ENCODE measurements at places on chromosomes 3 and 15. TPM values are rescaled to one million over a fixed set of nuclear protein-coding genes. Genes with fewer than 3 reads are reported as not detected.

- peak; percentile 39 for DNase-seq
Observed at GRCh38 chr3:171704002-171704401, 106.3 kb downstream of the PLD1 start.

DNA sequence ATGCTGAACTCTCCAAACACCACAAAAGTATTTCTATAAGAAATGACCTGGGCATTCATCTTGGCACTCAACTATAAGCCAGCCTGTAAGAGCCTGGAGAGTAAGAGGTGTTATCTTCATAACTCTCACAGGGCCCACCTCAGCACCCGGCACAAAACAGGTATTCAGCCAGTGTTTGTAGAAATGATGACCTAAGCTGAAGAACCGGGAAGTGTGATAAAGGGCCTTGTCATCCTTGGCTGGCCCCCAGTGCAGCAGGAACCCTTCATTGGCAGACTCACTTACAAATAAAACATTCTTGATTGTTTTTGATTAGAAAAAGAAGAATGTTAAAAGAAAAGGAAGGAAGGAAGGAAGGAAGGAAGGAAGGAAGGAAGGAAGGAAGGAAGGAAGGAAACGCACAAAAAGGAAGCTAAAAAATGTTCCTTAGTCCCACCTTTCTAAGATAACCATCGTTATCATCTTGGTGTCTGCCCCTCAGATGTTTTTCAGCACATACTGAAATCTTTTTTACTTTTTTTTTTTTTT lies 52.1 kb downstream of the DAPK2 start:
- no peak for DNase-seq

GRCh38 chr3:94862703-94863102 lies 799.8 kb downstream of the NSUN3 start:
- DNase-seq: no peak

Gene GABRA5
- total RNA-seq: not detected

DNA sequence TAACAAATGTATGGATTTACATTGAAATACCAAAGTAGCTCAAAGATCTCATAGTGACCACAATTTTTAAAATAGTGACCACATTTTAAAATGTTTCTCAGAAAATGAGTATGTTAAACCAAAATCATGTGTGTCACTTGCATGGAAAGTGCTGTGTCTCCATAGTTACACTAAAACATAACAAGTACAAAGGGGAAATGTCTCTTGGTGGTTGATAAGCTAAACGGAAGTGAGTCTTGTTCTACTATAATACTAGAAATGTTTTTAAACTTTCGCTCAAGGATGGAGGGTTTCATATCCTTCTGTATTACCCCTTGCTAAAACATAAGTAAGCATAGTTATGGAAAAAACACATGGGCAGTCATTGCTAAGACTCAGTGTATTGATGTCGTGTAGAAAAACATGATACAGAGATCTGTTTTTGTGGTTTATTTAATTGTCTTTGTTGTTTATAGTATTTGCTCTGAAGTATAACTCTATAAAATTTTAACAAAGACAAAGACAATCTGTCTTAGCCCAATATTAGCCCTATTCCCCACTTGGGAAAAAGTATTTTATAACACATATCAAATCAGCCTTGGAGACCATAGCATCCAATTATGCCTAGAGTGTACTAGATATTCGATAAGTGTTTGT lies 27.0 kb upstream of the DENND4A start:
- DNase-seq: peak; percentile 16

Gene CPN2
- not detected for total RNA-seq

Gene FETUB
- not detected for total RNA-seq

- peak; percentile 76 for DNase-seq
Observed at GRCh38 chr3:115099986-115100571, 47.0 kb downstream of the ZBTB20 start.

Gene LMLN
- total RNA-seq: 12.2 TPM

- DNase-seq: no peak
Observed at GRCh38 chr15:68022061-68022460, 32.1 kb upstream of the PIAS1 start.

DNA sequence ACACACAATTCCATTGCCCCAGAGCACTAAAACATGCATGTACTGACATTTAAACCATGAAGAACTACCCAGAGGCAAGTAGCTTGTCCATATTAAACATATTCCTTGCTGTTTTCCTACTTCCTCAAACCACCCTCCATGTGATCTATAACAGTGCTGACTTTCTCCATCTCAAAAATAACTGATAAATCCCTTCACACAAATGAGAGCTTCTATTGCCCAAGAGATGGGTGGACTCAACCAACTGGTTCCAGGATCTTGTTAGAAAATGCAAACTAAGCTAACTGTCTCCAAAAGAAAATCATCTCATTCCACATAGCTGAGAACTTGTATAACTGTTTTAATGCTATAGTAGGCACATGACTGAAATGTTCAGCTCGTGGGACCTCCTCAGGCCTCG lies 29.6 kb downstream of the DCLK3 start:
- DNase-seq: no peak

DNA sequence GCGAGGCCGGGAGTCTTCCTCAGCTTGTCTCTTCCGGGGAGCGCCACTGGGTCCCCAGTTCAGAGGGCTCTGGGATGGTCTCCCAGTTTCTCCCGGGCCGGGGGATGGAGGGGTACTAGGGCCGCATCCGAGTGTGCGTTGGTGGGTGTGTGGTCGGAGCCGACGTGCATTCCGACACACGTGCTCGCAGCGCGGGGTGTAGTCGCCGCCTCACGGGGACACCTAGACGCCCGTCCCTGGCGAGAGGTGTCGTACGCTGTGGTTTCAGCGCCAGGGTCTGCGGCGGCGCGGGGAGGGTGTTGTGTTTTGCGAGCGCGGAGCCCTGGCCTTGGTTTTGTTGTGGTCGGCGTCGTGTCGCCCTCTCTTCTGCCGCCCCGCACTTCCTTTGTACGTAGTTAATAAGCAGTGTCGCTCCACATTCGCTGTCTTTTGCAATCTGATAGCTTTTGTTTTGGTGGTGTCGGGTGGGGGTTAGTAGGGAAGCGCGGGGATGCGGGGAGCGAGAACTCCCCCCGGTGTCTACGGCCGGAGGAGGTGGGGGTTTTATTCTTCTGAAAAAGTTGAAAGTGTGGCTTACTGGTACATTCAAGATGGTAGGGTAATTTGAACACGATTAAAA lies 2.2 kb downstream of the IGF1R start:
- no peak for DNase-seq

Gene PCBP4
- 189 TPM for total RNA-seq

GRCh38 chr15:73114064-73114463 lies 61.8 kb downstream of the NEO1 start:
- DNase-seq: no peak

DNA sequence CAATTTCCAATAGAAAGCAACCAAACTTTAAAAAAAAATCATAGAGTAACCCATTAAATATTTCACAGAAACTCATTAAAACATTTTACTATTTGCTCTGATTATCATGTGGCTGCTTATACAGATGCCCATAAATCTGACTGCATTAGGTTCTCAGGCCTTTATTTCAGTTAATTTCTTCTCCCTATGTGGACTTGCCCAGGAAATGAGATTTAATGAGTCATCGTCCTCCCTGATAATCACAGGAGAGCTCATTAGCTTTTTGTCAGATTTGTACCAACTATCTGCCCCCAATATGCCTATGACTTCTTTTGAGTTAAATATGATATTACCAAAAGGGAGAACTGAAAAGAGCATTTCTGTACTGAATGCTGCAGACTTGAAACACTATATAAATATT lies 168.0 kb downstream of the FOXB1 start:
- DNase-seq: no peak

Gene C3orf20
- not detected for total RNA-seq

Gene MAP3K13
- 18.0 TPM for total RNA-seq

GRCh38 chr3:174541708-174542315 lies 317.3 kb upstream of the NAALADL2 start:
- DNase-seq: no peak

DNA sequence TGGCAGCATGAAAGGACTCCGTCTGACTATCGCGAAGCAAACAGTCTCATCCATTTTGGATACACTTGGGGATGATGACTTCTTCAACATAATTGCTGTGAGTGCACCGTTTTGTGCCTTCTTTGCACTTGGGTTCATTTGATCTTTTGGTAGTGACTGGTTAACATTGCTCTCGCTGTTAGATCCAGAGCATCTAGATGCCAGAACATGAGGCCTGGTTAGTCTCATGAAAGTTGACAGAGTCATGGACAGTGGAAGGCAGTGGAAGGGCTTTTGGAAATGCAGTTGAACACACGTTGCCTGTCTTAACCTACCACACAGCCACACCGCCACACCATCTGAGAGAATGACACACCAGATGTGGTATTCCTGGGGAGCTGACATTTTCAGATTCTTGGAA lies 357.9 kb downstream of the LRTM1 start:
- DNase-seq: no peak

Gene ATP2B2
- total RNA-seq: under 0.01 TPM

Gene POLQ
- 14.6 TPM for total RNA-seq

- peak; percentile 96 for DNase-seq
Observed at GRCh38 chr3:27431116-27431515, 53.1 kb downstream of the SLC4A7 start.

- DNase-seq: peak; percentile 64
Observed at GRCh38 chr15:68733666-68734065, 87.0 kb downstream of the ANP32A start.

Gene GUCA1C
- total RNA-seq: not detected

Gene CCDC33
- not detected for total RNA-seq

- no peak for DNase-seq
Observed at GRCh38 chr15:50247819-50248655, 17.5 kb downstream of the HDC start.

GRCh38 chr15:85336880-85337279 lies 43.5 kb upstream of the AKAP13 start:
- DNase-seq: no peak

DNA sequence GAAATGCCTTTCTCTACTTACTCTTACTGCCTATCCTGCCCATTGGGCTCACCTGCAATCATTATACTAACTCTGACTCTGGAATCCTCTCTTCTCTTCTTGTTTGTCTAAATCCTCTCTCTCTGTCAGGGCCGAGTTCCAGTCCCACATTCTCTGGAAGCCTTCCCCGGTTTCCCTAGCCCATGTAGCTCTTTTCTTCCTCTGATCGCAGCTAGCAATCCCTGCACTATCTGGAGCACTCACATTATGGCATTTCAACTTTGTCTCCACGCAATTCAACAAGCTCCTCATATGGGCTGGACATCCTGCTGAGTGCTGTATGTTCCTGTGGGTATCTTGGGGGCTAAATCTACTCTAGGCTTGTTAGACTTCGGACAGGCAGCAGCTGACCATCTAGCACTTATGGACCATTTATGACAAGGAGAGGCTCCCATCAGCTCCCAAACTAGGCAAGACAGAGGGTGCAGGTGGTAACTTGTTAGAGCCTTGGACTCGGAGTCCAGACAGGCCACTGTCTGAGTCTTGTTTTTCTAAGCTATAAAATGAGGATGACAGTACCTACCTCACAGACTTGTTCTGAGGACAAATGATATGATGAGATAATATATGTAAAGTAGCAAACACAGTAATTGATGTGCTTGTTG lies 58.3 kb downstream of the EPHB3 start:
- no peak for DNase-seq

Gene PARP15
- not detected for total RNA-seq

All from LHCN-M2 (cell line).